Stimulated activated CD8-positive, alpha-beta memory T cell treated with anti-CD3 and anti-CD28 coated beads, Interleukin-7, amount 100 ng/mL, for 4 hours (primary cell): ENCODE measurements at places on chromosomes 11 and 22.
A peak's percentile ranks its signal among the peaks of the same experiment; 100 is the strongest.

- DNase-seq = peak; percentile 29
These were observed 7.0 kb upstream of the L3MBTL2 start for GRCh38 chr22:41198027-41198580.

- no peak for DNase-seq
These were observed 16.7 kb downstream of the TAB1 start for GRCh38 chr22:39416319-39416718.

DNA sequence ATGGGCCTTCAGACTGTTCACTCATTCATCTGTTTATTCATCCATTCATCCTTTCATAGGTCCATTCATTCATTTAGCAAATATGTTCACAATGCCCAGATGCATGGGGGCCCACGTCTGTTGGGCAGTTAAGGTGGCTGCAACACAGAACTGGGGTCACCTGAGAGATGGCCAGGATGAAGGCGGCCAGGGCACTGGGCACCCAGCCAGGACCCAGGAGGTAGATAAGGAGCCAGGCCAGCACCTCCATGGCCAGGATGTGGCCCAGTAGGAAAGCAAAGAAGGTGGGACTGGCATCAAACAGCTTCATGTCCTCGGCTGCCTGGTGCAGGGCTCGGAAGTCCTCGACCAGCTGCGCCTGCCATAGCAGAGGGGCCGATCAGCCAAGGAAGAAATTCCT lies 12.2 kb downstream of the FADS3 start:
- DNase-seq = no peak

GRCh38 chr11:20156280-20156875 lies 3.9 kb downstream of the DBX1 start:
- peak; percentile 49 for DNase-seq

GRCh38 chr11:69369945-69370344 lies 76.0 kb downstream of the MYEOV start:
- DNase-seq = no peak

DNA sequence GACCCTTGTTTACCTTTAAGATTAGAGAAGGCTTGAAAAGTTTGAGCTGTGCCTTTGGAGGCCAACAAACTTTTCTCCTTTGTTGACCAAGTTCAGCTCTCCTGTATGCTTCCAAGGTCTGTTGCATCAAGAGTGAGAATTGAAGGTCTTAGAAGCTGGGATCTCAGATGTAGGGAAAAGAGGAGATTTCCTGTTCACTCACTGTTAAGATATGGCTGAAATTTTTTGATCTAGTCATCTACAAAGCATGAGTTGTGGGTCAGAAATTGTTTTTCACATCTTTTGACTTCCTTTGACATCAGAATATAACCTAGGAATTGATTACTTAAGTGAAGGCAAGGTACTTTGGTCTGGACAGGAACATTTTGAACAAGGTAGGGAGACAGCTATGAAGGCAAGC lies 12.1 kb downstream of the OR51B4 start:
- no peak for DNase-seq

- DNase-seq = no peak
These were observed 25.1 kb downstream of the GGT5 start for GRCh38 chr22:24219750-24220149.

GRCh38 chr22:31972180-31972579 lies 27.8 kb downstream of the YWHAH start:
- no peak for DNase-seq

DNA sequence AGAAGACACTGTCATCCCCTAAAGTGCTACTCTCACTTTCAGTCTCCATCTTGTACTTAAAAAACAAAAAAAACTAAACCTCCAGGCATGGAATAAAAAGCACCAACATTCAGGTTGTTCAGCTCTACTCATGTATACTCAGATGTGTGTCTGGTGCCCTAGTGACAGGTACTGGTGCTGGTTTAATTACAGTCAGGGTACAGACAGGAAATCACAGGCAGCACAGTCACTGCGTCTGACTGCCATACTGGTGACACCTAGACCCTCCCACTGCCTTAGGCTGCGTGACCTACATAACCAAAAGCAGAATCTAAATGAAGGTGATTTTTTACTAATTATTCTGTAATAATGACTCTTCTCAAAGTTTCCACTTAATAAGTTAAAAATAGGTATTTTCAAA lies at the start of gene ARHGAP32:
Gene ARHGAP32 (minus strand): TSS at position 176 of the 400 bp plus-strand sequence. CDS start 127 bp downstream, at position 49.
- DNase-seq = peak; percentile 2

DNA sequence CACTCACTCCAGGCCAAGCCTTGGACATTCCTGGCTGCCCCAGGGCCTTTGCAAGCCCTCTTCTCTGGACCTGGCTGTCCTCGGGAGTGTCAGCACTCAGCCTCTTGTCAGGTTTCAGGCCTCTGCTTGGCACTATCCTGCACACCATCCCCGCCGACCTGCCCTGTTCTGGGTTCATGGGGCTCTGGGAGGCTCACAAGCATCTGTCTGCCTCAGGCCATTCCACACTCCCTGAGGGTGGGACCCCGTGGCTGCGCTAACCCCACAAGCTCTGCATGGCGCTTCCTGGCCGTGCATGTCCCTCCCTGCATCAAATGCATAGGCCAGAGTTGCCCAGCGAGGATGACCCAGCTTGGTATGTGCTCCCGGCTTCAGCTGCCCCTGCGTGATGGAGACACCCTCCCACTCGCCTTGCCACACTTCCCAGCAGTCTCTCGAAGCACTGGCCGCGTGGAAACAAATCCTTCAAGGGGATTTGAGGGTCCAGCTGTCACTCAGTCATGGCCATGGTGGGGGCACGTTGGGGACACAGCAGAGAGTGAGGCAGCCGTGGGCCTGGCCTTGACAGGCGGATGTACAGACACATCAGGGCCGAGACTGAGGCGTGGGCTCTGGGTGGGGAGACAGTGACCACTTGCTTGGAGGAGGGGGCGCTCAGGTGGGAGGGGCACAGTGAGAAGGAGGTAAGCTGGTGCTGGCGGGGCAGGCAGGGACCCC lies 87.3 kb downstream of the KCNQ1 start:
- no peak for DNase-seq

GRCh38 chr11:121762820-121763219 lies 310.1 kb upstream of the SORL1-AS1 start:
- no peak for DNase-seq

DNA sequence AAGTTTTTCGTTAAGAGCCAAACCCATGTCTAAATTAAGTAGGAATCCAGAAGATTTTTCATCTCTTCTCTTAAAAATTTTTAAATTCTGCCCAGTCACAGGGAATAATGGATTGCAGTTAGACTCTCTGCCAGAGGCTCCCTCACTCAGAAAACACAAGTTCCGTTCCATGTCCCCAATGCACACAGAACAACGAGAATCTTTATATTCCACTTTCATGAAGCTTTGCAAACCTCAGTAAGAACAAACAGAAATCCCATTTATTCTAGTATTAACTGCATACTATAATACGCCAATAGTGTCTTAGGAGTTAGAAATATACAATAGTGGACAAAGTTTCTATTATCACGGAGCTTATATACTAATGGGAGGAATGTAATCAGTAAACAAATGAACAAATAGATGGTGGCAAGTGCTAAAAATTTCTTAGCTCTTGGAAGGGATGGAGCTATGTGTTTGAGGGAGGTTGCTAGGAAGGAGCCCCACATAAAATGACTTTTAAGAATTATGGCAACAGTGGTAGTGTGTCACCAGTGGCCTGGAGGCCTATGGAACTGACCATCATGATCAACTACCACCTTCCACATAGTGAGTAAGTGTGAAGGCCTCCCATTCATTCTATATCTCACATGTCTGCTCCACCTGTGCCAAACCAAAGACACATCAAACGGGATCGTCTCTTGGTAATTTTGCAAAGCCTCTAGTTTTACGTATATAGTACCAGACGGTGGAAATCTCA lies 24.9 kb downstream of the PICALM start:
- DNase-seq = no peak

DNA sequence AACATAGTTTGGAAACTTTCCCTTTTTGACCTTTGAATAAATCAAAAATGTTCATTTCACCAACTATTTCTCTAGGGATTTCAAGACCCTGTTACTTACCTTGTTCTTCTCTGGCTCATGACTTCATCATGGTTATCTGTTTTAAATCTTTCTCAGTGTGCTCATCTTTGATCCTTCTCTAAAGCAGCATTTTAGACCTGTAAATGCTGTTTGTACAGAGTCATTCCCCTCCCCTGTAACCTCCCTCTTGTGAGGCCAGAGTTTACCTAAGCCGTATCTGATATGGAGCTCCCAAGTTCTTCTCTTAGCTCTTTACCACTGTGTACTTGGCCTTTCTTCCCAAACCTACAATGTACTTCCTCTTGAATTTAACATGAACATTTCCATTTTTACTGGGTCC lies 56.0 kb downstream of the ACER3 start:
- DNase-seq = no peak

GRCh38 chr11:44065161-44065661 lies 859 bp upstream of the ACCS start:
- DNase-seq = no peak

- DNase-seq = no peak
These were observed at the start of gene OR8B4 for GRCh38 chr11:124424384-124424921. TSS of gene OR8B4 (minus strand) at chr11:124424871. CDS start at chr11:124424871, 0 bp downstream.

GRCh38 chr22:46564084-46564714 lies 26.8 kb upstream of the CELSR1 start:
- no peak for DNase-seq

DNA sequence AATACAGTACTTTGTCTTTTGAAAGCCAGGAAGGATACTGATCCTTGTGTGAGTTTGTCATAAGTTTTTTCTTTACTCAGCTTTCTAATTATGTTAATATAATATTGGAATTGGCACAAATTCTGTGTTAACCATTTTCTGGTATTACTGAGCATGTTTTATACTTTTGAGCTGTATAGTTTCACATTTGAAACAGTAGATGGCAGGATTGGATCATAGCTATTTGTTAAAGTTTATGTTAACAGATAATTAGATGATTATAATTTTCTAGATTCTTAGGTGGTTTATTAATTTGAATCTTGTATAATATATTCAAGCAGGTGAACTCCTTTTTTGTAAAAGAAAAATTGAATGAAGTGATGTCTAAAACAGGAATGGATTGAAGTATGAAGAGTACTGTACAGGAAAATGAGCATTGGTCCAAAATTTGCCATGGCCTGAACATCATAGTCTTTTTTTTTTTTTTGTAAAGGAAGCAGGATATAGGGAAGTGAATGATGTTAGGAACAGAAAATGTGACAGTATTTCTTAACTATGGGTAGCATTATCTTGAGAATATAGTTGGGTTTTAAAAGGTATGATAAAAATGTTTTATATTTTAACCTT lies 102.0 kb downstream of the CYP2R1 start:
- no peak for DNase-seq

GRCh38 chr11:125426818-125427528 lies 69.1 kb downstream of the FEZ1 start:
- DNase-seq = no peak

GRCh38 chr11:107825875-107826274 lies 32.7 kb downstream of the SLC35F2 start:
- DNase-seq = no peak

DNA sequence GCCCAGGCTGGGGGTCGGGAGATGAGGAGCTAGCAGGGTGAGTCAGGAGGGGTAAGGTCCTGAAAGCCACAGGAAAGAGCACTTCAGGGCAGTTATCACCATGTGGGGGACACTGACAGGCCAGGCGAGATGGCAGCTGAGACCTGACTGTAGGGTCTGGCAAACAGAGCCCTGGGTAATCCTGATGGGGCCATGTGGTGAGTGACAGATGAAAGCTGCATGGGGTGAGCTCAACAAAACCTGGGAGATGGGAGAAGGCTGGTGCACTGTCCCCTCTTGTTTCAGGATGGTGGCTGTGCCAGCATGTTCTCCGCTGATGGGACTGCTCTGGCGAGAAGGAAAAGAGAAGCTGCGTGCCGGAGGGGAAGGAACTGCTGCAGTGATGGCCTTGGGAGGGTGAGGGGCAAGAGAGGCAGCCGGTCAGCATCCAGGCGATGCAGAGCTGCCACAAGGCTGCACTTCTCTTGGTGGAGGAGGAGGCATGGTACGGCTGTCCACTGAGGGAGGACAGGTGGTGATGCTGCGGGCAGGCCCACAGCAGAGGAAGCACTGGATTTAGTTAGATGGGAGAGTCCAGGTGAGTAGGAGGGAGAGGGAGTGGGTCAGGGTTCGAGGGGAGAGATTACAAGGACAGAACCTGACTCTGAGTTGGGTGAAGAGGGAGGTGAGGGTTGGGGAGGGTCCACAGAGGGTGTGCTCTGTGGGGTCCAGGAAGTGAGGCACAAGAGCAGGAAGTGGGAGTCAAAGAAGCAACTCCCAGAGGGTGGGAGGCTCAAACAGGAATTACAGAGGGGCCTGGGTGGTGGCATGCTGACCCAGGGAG lies 3.8 kb downstream of the TOP3B start:
- no peak for DNase-seq

DNA sequence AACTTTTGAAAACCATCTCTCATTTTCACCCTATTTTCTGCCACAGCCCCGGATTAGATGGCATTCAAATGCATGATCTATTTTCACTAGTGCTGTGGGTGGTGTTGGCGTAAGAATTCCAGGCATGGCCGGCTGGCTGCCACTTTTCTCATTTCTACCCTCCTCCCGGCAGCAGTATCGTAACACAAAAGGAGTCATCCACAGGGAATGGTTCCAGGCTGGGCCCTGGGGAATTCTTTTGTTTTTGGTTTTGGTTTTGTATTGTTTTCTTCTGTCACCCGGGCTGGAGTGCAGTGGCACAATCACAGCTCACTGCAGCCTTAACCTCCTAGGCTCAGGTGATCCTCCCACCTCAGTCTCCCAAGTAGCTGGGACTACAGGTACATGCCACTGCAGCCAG lies 13.8 kb downstream of the JAML start:
- no peak for DNase-seq

GRCh38 chr22:45502215-45503049 lies at the start of gene FBLN1:
TSS of gene FBLN1 (plus strand) at chr22:45502883. CDS start at chr22:45502986, 103 bp downstream.
- DNase-seq = no peak

GRCh38 chr11:10640308-10640707 lies 53.2 kb downstream of the IRAG1 start:
- DNase-seq = no peak

- DNase-seq = peak; percentile 37
These were observed 11.8 kb upstream of the UVRAG start for GRCh38 chr11:75802913-75803820.

GRCh38 chr11:96197103-96197502 lies 145.9 kb downstream of the MAML2 start:
- no peak for DNase-seq

- no peak for DNase-seq
These were observed 33.4 kb upstream of the AMOTL1 start for GRCh38 chr11:94734563-94735275.

GRCh38 chr22:23522623-23523251 lies 57.4 kb downstream of the IGLL1 start:
- no peak for DNase-seq
